Heart right ventricle (tissue), 16 donors: ENCODE measurements at places on chromosomes 3 and 15.

DNA sequence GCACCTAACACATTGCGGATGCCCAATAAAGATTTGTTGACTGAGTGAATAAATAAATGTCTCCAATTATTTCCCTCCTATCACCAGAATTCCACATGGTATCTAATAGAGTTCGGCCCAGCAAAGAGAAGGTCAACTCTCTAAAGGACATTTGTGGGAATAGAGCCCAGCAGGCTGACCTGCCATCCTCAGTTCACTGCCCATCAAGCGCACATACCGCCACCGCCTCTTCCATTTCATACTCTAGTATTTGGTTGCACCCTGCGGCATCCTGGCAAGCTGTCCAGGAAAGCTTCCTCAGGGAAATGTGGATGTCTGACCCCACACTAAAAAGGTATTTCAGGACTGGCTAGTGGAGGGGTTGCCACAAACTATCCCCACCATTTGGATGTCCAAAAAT lies 29.8 kb upstream of the DLG1 start:
- DNase-seq, result no peak

GRCh38 chr3:126968391-126969390 lies 14.2 kb upstream of the PLXNA1 start:
- no peak for DNase-seq

GRCh38 chr3:171250444-171250843 lies 209.8 kb downstream of the TNIK start:
- DNase-seq, result no peak

GRCh38 chr15:41560572-41560874 lies 1.5 kb downstream of the TYRO3 start:
- no peak for DNase-seq

- DNase-seq, result no peak
These were observed 208.4 kb upstream of the TRIM42 start for GRCh38 chr3:140469491-140469890.
